ENCODE measurements at places on chromosomes 4 and X.
A peak's percentile ranks its signal among the peaks of the same experiment; 100 is the strongest.

DNA sequence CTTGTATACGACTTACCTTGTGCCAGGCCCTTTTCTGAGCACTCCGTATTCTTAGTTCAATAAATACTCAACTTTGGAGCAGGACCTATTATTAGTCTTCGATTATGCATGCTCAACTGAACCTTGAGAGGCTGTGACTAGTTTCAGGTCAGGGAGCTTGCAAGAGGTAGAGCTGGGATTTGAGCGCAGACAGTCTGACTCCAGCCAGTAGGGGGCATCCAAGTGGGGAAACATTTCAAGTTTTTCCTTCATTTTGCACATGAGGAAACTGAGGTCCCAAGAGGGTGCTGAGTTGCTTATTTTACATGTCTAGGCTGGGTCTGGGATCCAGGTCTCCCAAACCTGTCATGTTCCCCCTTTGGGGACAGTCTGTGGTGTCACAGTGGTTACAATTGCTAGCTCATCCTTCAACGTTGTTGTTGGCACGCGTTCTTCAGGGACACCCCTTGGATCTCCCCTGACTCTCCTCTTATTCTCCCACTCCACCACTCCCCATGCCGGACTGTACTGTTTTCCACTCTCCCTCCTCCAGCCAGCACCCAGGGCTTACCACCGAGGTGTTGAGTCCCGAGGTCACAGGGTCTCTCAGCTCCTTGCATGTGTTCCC lies 6.7 kb upstream of the PRICKLE3 start:
- no peak for DNase-seq

DNA sequence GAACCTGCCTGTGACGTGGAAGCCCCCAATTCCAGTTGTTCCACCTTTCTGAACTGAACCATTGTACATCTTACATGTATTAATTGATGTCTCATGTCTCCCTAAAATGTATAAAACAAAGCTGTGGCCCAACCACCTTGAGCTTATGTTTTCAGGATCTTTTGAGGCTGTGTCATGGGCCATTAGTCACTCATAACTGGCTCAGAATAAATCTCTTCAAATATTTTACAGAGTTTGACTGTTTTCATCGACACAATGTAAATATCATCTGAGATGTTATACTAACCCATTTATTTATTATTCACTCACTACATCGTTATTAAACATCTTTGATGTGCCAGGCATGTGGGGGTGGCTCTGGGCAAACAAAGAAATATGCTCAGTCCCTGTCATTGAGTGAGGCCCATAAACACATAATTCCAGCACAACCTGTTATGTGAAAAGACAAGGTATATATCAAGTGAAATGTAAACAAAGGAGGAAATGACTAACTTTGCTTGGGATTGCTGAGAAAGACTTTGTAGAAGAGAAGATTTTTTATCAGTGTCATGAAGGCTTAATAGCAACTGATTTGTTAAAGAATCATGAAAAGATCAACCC lies 34.5 kb upstream of the PPM1K start:
- DNase-seq: no peak

- no peak for DNase-seq
These were observed 15.8 kb upstream of the GRIA2 start for GRCh38 chr4:157204634-157205244.

DNA sequence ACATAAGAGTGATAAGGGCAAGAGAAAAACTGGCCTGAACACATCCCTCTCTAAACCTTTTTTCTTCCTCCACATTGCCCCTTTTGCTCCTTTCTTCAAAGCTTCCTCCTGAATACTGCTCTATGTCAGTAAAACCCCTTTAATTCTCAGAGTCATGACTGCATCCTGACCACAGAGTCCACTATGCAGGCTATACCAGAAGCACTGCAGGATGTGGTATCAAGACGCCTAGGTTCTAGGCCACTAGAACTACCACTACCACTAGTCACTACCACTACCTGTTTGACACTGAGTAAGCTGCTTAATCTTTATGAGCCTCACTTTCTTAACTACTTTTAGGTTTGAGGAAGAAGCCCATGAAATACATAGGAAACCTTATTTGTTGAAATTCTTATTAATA lies 38.7 kb downstream of the ARHGEF9 start:
- no peak for DNase-seq

DNA sequence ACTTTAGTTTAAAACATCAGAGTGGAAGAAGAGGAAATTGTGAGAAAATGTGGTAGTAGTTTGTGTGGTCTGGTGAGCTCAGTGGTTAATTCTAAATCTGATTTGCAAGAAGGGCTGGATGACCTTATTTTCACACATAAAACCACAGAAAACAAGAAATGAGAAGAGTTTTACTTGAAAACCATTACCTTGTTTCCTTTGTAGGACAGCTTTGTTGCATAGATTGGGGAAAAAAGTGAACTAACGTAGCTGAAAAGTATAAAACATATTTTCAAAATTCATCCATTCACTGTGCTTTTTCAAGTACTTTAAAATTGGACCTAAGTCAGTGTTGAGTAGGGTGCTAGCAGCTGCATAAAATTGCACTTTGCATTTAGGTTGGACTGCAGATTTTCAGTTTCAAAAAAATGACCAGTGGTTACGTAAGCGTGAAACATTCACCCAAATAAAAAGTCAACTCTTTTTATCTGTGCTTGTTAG lies 211.3 kb downstream of the ARHGAP10 start:
- no peak for DNase-seq

- no peak for DNase-seq
These were observed 39.7 kb upstream of the UGT2B17 start for GRCh38 chr4:68615699-68616422.

DNA sequence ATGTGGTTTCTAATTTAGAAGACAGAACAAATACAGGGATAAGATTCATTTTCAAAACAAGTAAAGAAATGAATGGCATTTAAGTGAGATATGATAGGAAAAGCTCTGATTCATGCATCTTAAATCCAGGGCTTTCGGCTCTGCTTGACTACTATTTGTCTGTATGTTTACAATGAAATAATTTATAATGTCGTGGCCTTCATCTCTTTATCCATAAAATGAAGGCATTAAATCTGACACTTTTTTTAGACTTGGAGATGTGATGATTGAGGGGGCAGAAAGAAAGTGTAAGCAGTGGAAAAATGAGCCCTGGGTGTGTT lies 115.7 kb upstream of the KIT start:
- no peak for DNase-seq

- DNase-seq: no peak
These were observed 14.3 kb upstream of the PNPLA4 start for GRCh38 chrX:7941390-7942042.

DNA sequence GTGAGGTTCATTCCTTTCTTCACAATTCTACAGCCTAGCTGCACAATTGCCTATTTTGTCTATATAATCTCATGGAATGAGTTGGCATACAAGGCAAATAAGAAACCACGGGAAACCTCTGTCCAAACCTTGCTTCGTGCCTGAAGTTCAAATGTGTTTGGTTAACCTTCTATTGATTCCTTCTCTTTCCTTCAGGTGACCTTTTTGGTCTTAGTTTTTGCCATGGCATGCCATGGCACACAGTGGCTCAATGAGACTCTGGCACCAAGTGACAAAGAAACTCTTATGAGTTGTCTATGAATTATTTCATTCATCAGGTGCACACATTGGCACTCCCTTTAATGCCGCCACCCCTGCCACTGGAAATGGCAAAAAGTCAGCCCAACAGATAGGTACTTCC lies 101.8 kb downstream of the PPARGC1A start:
- DNase-seq: no peak

GRCh38 chrX:52425775-52426174 lies 57.0 kb downstream of the XAGE2 start:
- DNase-seq: no peak

DNA sequence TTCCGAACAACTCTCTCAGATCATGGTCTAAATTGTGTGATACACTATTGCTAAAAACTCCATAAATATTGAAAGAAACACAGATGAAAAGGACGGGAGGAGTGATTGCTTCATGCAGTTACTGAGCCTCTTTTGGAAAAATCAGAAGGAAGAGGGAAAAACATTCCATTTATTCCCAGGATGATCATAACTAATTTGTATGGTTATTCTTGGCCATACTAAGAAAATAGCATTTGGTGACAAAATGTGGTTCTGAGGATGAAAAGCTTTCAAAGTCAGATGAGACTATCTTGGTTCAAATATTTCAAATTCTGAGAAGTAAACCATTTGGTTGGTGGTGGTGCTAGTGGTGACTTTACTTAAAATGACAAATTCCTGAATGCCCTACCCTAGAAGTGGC lies 305.4 kb upstream of the LDB2 start:
- no peak for DNase-seq

GRCh38 chrX:53284684-53285447 lies 3.5 kb upstream of the IQSEC2 start:
- DNase-seq: peak; percentile 21

GRCh38 chr4:148686449-148686848 lies 244.2 kb upstream of the NR3C2 start:
- DNase-seq: no peak

- DNase-seq: peak; percentile 10
These were observed 64.3 kb downstream of the TMEM131L start for GRCh38 chr4:153530284-153530999.

- DNase-seq: no peak
These were observed 90.6 kb downstream of the SORBS2 start for GRCh38 chr4:185721190-185722028.

DNA sequence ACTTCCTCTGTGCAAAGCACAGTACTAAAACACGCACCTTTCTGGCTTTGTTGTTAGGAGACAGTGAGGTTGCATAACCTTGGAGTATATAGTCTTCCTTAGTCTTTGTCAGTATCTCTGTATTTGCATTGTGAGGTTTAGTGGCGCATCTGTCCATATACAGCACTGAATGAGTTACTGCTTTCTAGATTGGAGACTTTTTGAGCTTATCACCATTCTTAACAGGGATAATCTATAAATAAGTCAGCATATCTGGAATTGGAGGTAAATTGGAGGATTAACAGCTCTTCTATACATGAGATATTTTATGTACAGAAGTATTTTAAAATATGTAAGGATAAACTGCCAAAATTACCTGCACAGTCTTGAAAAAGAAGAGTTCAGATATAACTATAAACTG lies 4.3 kb downstream of the FHDC1 start:
- DNase-seq: no peak

DNA sequence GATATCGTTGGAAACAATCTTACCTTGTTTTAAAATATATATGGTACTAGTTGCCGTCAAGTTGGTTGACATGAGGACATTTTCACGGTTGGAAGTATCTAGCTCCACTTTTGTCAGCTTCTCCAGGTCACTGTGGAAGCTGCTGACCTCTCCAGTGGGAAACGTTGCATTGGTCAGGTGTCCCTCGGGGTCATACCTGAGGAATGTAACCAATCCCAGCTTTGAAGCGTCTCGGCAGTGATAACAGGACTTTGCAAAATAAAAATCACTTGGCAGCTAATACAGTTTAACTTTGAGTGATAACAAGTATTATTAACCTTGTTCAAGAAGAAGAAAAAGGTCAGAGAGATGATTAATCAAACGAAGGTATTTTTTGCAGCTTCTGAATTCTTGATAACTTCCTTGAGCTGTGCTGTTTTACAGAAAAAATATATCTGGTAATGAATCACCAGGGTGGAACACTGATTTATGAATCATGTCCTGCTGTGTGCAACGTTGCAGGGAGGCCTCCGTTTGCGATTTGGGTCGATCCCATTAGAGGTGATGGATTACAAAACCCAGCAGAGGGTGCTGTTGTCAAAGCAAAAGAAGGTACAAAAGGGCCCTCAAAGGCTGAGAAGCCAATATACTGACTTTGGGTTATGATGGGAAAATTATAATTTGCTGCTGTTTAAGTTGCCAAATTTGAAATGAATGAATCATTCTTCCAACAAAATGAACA lies 60.1 kb downstream of the SH2D1A start:
- peak; percentile 39 for DNase-seq

- DNase-seq: no peak
These were observed 4.2 kb upstream of the PPARGC1A start for GRCh38 chr4:23894021-23894420.

DNA sequence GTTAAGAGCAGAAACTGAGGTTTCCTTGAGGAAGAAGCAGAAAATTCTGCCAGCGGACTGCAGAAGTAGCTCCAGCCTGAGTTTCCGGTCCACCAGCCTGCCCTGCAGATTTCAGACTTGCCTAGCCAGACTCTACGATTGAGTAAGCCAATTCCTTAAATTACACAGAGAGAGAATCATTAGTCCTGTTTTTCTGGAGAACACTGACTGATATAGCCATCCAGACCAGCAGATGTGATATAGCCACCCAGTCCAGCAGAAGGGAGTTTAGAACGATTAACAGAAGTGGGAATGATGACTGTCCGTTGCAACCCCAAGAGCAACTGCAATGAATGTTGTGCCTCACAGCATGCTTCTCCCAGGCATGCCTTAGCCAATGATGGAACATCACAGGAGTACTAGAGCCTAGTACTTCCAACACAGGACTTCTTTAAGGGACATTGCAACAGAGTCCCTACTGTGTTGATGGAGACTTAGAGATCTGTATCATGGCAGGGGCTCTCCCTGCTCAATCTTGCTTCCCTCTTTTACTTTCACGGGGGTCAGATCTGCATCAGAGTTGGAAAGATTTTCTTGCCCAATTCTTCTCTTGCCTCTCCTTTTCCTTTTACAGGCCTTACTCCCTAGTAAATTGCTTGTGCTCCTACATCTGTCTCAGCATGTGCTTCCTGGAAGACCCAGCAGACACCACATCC lies 264.6 kb upstream of the CLNK start:
- no peak for DNase-seq

- DNase-seq: no peak
These were observed 2375.8 kb upstream of the TENM3 start for GRCh38 chr4:179867300-179867878.

GRCh38 chrX:110081740-110082139 lies 78.8 kb downstream of the TMEM164 start:
- no peak for DNase-seq

DNA sequence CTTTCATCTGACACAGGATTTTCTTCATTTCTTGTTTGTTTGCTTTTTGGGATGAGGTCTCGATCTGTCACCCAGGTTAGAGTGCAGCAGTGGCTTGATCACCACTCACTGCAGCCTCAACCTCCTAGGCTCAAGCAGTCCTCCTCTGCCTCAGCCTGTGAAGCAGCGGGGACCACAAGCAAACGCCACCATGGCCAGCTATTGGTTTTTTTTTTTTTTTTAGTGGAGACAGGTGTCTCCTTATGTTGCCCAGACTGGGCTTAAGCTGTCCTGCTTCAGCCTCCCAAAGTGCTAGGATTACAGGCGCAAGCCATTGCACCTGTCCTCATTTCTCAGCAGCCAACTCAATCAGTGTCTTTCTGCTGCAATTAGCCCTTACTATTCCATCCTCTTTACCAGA lies 10.3 kb downstream of the SPRY1 start:
- no peak for DNase-seq

DNA sequence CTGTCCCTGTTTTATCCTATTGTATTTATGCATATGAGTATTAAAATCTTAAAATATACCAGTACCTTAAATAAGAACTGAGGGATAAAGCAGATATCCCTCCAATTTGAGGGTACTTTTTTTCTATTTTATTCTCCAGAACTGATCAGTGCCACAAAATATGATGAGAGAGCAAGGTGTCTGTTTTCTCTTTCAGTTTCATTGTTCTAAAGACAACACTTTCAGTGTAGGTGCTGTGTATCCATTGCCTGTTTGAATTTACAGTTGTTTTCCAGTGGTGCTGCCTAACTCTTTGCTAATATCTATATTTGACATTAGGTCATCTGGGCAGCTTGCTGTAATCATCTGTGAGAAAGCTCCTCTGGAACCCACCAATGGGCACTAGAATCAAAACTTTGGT lies 394.7 kb downstream of the IL1RAPL1 start:
- DNase-seq: no peak

GRCh38 chr4:107292979-107293378 lies 256.9 kb upstream of the DKK2 start:
- no peak for DNase-seq

Data from activated T-helper 9 cell treated with anti-CD3 and anti-CD28 coated beads, Interleukin-2, amount 50 U/mL, for 16 hours (primary cell).